PC-9 (cell line): ENCODE measurements at places on chromosomes 12 and 14. TPM values are rescaled to one million over a fixed set of nuclear protein-coding genes. Genes with fewer than 3 reads are reported as not detected.

DNA sequence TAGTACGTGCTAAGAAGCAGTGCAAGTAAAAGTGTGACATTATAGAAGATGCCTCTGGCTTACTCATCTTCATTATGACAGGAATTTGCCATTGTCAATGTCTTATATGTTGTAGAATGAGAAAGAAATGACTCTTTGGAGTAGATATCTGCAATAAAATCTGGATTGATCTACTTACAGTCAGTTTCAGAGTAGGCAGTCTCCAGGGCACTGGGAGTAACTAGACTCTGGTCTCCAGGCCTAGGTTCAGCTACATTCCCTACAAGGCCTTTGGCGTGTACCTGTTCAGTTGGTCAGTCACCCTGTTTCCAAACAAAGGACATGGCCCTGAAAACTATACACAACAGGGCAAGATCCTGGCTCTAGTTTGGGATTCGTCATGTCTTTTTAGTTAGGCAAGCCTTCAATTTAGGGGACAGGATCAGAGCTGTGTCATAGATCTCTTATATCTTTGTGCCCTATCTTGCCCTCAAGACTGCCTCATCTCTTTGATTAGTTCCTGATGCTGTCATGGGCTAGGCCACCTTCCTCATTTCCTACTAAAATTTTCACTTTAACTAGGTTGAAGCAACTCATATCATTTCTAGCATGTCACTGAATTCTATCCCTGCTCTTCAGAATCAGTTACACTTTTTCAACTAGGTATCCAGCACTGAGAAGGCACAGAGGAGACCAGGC is 410.0 kb downstream of the RAD51B start:
- H3K27me3 ChIP-seq, result no peaks in the 10 kb centered on the region
- peaks cover 41% of the 10 kb centered on the region for H3K4me1 ChIP-seq
- H3K4me3 ChIP-seq, result no peak overlapping the region

P2RX2 gene
- total RNA-seq, result not detected in 2 replicates

TESPA1 gene
- total RNA-seq, result not detected in 2 replicates

KIF5A gene
- total RNA-seq, result 0.07 TPM in 1 of 2 replicates, not detected in the other

ZNF740 gene
- 48.3 and 65.8 TPM in 2 replicates for total RNA-seq

DNA sequence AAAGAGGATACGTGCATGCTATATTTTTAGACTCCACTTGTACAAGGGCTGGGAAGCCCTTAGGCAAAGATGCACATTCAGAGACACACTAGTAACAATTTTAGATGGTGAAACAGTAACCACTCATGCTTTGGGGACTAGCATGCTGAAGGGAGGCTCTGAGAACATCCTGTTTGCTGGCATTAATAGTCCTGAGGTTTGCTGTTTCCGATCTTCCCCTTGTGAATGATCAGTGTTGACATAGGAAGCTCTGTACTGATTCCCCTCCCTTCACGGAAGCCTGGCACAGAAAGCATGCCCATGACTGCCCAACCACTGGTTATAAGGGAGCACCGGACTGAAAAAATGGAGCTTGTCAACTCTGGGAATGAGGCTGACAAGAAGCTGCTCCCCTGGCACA is 164.6 kb downstream of the GCH1 start:
- no peak overlapping the region for H3K27ac ChIP-seq
- H3K4me1 ChIP-seq, result peaks cover 16% of the 10 kb centered on the region
- no peak for DNase-seq
- no peak overlapping the region for H3K4me3 ChIP-seq

GRCh38 chr12:72017054-72017651 is 78.5 kb downstream of the TPH2 start:
- no peaks in the 10 kb centered on the region for H3K27me3 ChIP-seq
- no peak overlapping the region for H3K4me3 ChIP-seq
- no peaks in the 10 kb centered on the region for H3K4me1 ChIP-seq

DNA sequence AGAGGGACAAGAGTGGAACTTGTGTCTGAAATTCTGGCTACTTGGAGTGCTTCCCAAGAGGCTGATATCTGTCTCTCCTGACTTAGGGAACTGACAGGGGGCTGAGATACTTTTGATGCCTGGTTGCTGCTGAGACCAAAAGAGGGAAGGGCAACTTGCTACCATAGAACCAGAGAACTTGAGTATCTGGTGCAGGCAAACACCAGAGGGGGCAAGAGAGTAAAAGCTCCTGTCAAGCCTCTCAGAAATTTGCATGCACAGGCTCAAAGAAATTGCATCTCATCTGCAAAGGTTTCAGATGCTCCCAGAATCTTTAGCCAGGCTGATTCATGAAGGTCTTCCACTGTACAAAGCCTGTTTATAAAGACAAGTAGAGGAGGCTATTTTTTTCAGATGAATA is 391.3 kb upstream of the FOXG1 start:
- no peaks in the 10 kb centered on the region for H3K27me3 ChIP-seq
- no peak for DNase-seq
- H3K27ac ChIP-seq, result no peak overlapping the region

DLGAP5 gene
- 51.7 and 80.0 TPM in 2 replicates for total RNA-seq

GRCh38 chr14:69154779-69155178 is 1.9 kb upstream of the DCAF5 start:
- no peaks in the 10 kb centered on the region for H3K36me3 ChIP-seq
- H3K4me1 ChIP-seq, result peaks cover 12% of the 10 kb centered on the region
- DNase-seq, result no peak
- H3K27ac ChIP-seq, result no peak overlapping the region
- no peak overlapping the region for H3K4me3 ChIP-seq

DNA sequence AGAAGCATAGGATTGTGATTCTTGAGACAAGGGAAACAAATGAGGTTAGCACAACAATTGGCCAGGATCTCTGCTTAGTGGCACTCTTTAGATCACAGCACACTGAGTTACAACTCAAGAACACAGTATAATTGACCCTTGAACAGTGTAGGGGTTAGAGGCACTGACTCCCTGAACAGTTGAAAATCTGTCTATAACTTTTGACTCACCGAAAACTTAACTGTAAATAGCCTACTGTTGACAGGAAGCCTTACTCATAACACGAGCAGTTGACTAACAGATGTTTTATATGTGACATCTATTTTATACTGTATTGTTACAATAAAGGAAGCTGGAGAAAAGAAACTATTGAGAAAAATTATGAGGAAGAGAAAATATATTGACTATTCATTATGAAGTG is 296.1 kb downstream of the RERGL start:
- no peaks in the 10 kb centered on the region for H3K27me3 ChIP-seq
- DNase-seq, result no peak

- no peaks in the 10 kb centered on the region for H3K4me1 ChIP-seq
- no peaks in the 10 kb centered on the region for H3K27me3 ChIP-seq
- no peak for DNase-seq
- no peak overlapping the region for H3K27ac ChIP-seq
- no peak overlapping the region for H3K4me3 ChIP-seq
- H3K36me3 ChIP-seq, result no peaks in the 10 kb centered on the region
Measured at GRCh38 chr14:85313560-85314207, 216.3 kb upstream of the FLRT2 start.

SLC6A13 gene
- not detected in 2 replicates for total RNA-seq

DNA sequence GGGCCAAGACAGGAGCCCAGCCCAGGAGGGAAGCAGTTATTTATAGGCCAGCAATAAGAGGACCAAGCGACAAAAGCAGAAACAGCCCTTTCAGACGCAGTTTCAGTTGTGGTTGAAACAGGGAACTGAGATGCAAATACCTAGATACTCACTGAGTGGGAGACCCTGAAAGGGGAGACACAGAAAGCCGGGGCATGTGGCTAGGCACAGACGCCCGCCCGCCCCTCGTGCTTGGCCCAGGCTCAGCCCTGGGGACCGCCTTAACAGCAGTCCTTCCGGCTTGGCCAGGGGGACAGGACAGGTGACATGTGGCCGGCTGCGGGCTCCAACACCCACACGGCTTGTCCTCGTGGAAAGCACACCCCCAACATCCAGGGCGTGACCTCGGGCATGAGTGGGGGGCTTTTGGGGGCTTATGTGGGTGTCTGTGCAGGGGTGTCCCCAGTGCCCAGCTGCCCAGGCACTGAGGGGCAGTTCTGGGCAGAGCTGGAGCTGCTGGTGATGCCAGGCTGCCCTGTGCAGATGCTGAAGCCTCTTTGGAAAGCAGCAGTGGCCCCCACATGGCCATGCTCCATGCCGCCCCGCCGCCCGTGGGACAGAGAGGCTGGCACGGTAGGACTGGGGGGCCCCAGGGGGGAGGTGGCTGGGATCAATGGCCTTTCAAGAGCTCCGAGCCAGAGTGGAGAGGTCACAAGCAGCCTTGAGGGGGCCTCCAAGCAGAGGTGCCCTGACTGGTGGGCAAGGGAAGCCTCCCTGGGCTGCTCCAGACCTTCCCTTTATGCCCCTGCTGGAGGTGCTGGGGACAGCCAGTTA is 2.1 kb downstream of the PLD4 start:
- DNase-seq, result no peak
- H3K27ac ChIP-seq, result no peak overlapping the region
- no peak overlapping the region for H3K4me3 ChIP-seq
- no peaks in the 10 kb centered on the region for H3K4me1 ChIP-seq
- H3K27me3 ChIP-seq, result no peaks in the 10 kb centered on the region; the same call in 1 of the 2 replicates

GRCh38 chr14:83561261-83561660 is 1968.7 kb upstream of the FLRT2 start:
- H3K4me3 ChIP-seq, result no peak overlapping the region
- no peak for DNase-seq
- no peaks in the 10 kb centered on the region for H3K27me3 ChIP-seq
- H3K4me1 ChIP-seq, result no peaks in the 10 kb centered on the region

YY1 gene
- 32.3 and 35.8 TPM in 2 replicates for total RNA-seq

DNA sequence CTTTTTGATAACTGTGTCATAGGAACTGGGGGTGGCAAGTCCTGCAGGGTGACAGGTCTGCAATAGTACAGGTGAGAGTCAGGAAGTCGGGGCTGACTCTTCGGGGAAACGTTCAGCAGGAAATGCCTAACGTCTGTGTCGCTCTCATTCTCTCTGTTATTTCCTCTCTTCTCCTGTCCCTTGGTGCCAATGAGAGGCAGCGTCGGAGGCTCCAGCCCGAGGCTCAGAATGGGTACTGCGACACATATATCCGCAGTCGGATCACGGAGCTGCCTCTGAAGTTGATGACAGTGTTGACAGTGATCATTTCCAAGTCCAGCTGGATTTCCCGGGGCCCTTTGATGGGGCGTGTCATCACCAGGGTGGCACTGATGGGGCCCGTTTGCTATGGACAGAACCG is 2.7 kb upstream of the TC2N start:
- H3K36me3 ChIP-seq, result no peaks in the 10 kb centered on the region
- peaks cover 33% of the 10 kb centered on the region for H3K4me1 ChIP-seq
- no peak for DNase-seq
- no peak overlapping the region for H3K4me3 ChIP-seq
- no peak overlapping the region for H3K27ac ChIP-seq

- H3K4me1 ChIP-seq, result peaks cover 18% of the 10 kb centered on the region
- no peak for DNase-seq
- H3K27ac ChIP-seq, result no peak overlapping the region
- H3K36me3 ChIP-seq, result no peaks in the 10 kb centered on the region
- no peaks in the 10 kb centered on the region for H3K27me3 ChIP-seq
Measured at GRCh38 chr12:113044516-113044915, 12.0 kb upstream of the DTX1 start.

SCN8A gene
- total RNA-seq, result 0.17 TPM in 1 of 2 replicates, not detected in the other

- H3K4me3 ChIP-seq, result no peak overlapping the region
- no peak overlapping the region for H3K27ac ChIP-seq
- no peak for DNase-seq
Measured at GRCh38 chr12:95191060-95191696, 26.1 kb downstream of the FGD6 start.

DNA sequence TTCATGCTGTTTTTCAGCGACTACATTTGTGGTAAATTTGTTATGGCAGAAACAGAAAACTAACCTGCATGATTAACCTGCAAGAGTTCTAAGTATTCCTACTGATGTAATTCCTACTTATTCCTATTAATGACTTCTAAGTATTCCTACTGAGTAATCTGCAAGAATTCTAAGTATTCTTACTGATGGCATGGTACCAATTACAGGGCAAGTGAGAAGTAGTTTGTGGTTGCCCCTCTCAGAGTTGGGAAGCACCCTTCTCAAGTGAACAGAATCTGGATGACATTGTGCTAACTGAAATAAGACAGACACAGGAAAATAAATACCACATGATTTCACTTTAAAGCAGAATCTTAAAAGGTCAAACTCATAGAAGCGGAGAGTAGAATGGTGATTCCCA is 100.9 kb upstream of the CPNE8 start:
- H3K4me1 ChIP-seq, result no peaks in the 10 kb centered on the region
- no peaks in the 10 kb centered on the region for H3K27me3 ChIP-seq
- H3K27ac ChIP-seq, result no peak overlapping the region

LTBR gene
- total RNA-seq, result 178 and 185 TPM in 2 replicates
